ENCODE measurements at places on chromosomes 7 and 10.

DNA sequence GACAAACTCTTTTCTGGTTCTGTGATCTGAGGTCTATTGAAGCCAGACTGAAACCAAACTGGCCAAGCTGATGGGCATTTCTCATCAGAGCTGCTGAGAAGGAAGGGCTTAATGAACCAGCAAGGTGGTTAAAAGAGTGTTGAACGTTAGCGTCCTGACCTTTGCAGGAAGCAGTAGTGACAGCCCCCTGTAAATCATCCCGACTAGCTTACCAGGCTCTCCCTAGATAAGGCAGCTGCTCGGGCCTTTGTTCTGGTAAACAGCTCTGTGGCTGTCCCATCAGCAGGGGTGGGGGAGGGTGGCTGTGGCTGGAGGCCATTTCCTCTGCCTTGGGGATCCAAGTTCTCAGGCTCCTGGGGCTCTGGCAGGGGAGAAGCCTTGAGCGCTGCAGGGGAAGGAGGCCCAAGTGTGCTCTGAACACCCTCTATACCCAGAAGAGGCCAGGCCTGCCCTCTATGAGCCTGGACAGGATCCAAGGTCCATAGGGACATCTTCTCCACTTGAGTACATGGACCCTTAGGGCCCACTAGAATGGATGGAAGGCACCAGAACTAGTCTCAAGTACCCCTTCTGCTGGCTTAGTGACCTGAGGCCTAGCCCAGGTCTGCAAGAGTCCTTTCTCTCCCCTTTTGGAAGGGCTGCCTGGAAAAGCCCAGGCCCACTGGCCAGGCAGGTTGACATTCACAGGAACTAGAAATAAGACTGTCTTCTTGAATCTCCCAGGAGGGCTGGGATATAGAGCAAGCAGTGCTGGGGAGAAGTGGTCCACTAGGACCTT, 134.6 kb downstream of the ARHGAP22 start:
- DNase-seq, result no peak

GRCh38 chr10:79347894-79348639, 798 bp downstream of the PPIF start:
- no peak for DNase-seq

DNA sequence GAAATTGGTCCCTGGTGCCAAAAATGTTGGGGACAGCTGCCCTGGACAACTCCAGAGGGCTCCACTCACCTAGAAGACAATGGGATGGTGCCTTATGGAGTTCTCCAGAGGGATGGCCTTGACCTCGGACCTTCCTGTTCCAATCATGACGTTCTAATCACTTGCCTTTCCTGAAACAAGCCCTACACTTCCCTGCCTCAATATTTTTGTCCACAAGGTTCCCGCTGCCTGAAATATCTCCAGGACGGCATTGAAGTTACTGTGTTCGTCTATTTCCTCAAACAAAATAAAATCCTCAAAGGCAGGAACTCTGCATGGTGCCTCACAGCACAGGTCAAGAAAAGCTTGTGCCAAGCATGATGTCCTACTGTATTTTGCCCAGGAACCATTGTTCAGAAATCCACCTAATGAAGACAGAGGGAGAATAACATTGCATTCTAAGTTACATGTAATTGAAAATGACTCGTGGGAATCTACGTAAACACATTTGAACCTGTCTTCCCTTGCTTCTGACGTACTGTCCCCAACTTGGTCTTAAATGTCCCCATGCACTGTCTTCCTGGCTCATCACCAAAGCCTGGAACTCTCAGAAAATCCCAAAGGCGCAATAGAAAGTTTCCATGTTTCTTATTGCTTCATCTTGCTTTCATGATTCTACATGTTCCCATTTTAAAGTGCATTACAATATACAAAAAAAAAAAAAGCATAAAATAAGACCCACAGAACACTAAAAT, 342.3 kb upstream of the NRP1 start:
- DNase-seq, result no peak

- no peak for DNase-seq
Observed at GRCh38 chr10:96673318-96674099, 46.8 kb downstream of the PIK3AP1 start.

DNA sequence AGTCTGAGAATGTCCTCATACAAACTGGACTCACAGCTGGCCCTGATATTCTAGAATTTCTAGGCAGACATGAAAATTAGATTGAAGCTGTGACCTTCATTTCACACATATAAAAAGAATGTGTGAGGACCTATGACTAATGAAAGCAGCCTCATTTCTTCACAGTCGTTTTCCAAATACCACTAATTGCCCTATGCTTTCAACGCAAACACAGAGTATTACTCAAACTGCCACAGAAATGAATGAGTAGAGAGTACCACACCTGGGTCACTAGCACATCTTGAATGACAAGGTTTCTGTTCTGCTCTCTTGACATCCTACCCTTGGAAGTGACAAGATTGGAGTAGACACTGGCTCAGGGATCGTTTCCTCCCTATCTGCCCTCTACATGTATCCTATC, 142.4 kb downstream of the C1GALT1 start:
- DNase-seq, result no peak

- DNase-seq, result no peak
Observed at GRCh38 chr10:132498562-132499366, 38.8 kb upstream of the INPP5A start.

- DNase-seq, result no peak
Observed at GRCh38 chr7:78939669-78940068, 513.8 kb downstream of the MAGI2 start.

DNA sequence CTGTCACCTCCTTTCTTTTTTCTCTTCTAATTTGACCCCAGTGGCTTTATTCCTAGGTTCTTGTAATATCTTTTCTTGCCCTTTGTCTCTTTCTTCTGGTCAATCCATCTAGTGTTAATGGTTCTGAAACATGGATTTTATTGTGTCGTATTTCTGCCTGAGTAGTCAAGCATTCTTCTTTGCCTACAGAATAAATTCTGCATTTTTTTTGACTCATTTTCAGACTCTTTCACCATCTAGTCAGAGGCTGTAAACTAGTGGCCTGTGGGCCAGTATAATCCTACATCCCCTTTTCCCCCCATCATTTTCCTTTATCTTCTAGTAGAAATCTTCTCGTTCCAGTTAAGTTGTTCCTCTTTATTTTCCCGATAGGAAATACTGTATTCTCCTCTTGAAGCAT, 29.4 kb downstream of the LUC7L2 start:
- no peak for DNase-seq

DNA sequence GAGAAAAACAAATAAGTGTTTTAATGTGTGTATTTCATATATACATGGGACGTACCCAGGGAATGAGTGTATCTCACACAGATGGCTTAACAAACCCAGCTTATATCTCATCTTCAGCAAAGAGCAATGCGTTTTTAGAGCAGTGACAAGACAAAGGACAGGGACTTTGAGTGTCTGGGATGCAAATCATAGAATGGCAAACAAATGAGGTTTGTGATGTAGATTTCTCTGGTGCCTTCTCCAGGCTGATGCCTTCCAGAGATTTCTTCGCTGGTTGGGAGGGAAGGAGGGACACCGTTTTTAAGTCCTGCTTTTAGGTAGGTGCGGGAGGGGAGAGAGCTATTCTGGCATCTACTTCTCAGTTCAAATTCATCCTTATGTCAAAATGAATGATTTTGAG, 16.6 kb downstream of the LANCL2 start:
- DNase-seq, result no peak

DNA sequence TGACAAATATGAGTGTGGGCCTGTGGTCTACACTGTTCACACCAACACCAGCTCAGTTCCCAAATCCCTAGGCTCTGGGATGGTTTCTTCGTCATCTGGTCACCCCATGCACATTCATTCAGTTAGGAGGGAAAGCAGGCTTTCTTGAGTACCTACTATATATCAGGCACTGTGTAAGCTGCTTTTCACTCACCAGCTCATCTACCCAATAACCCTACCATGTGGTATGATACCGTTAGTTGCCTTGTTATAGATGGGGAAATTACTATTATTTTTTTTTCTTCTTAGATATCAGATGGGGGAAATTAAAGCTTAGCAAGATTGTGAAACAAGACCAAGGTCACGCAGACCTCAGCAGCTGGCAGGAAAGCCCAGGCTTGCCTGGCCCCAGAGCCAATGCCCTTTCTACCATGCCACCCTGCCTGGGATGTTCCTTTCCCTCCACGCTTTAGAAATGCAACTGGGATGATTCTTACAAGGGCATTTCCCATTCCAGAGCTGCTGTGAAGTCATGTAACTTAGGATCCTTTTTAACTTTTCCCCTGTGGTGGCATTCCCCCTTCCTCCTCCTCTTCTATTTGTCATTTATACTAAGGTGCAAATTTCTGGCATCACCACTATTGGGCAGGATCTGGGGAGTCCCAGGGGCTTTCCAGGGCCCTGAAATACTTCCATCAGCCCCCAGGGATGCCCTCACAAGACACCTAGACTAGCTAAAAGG, 93.1 kb upstream of the EFCAB10 start:
- no peak for DNase-seq

GRCh38 chr7:33725111-33726025, 180.0 kb upstream of the BMPER start:
- DNase-seq, result no peak

GRCh38 chr10:49761789-49762565, at the start of gene OGDHL:
TSS of gene OGDHL (minus strand) at chr10:49762323. CDS start at chr10:49758592, 3,731 bp downstream.
- no peak for DNase-seq

DNA sequence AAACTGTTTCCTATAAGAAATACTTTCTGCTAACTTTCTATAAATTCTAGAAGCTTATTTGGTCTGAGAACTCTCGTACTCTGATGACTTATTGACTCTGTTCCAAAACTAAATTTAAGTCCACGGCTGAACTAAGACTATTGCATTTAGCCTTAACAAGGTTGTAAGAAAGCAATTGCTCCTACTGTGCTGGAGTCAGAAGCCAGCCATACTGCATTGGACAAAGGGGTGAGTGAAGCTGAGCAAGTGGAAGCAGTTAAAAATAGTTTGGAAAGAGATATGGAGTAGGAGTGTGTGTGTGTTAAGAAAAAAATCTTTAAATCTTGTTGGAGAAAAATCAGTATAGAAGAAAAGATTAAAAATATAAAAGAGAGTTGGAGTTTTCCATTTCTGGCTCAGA, 1360.1 kb upstream of the CELF2 start:
- no peak for DNase-seq

GRCh38 chr10:10605551-10606081, 412.1 kb upstream of the CELF2 start:
- DNase-seq, result peak; percentile 67

DNA sequence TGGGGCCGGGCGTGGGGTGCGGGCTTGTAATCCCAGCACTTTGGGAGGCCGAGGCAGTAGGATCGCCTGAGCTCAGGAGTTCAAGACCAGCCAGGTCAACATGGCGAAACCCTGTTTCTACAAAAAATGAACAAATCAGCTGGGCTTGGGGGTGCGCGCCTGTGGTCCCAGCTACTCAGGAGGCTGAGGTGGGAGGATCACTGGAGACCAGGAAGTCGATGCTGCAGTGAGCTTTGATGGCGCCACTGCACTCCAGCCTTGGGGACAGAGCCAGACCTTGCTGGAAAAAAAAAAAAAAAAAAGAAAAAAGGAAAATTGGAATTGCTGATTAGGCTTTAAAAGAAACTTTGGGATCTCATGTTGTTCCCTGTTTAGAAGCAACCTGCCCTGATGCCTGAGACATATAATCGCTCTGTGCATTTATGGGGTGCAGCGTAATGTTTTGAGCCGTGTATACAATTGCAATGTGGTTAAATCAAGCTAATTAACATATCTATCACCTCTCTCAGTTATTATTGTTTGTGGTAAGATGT, 851 bp downstream of the AKR1E2 start:
- no peak for DNase-seq

DNA sequence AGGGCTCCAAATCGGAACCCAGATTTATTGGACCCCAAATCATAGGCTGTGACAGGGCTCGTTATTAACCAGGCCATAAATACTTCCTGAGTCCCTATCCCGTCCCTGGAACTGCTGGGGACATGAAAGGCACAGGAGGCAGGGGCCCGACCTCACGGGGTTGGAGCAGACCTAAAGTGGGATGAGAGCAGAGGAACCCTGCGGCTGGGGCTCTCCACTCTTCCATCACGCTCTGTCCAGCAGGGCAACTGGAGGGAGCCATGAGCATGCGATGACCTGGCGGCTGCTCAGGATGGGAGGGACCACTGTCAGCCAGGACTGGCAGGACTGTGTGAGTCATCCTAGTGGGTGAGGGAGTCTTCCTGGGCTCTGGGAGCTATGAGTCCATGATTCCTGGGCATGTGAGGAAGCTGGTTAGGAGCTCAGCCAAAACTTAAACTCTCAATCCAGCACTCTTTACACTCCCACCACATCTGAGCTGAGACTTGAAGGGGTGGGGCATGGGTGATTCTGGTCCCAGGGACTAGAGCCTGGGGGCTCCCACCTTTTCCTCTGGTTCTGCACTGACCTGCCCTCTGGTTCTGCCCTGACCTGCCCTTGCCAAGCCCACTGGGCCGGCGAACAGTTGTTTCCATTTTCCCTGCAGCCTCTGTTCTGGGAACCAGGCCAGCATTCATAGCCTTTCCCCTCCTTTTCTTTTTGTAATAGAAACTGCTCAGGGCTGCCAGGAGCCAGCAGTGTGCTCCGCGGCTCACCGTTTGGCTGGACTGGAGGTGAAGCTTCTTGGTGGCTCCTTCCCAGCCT, 47.1 kb downstream of the SYPL1 start:
- DNase-seq, result peak; percentile 70

DNA sequence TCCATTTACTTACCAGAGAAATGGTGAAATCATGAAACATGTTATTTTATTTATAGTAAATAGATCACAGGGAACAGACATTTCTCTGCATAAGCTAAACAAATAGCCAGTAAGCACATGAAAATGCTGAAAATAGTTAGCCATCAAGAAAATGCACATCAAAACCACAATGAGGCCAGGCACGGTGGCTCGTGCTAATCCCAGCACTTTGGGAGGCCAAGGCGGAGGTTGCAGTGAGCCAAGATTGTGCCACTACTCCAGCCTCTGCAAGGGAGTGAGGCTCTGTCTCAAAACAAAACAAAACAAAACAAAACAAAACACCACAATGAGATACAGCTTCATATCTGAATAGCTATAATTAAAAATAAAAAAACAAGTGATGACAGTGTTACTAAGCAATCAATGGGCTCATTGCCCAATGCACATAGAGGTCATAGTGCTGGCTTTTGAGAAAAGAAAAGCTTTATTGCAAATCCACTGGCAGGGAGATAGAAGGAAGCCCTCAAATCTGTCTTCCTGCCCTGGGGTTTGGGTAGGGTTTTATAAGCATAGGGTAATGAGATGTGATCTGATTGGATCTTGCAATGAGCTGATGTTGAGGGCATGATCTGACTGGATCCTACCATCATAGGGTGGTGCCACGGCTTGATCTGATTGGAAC, 16.2 kb downstream of the CSTF2T start:
- DNase-seq, result peak; percentile 27

- DNase-seq, result no peak
Observed at GRCh38 chr10:55146032-55146431, 345.0 kb upstream of the PCDH15 start.

DNA sequence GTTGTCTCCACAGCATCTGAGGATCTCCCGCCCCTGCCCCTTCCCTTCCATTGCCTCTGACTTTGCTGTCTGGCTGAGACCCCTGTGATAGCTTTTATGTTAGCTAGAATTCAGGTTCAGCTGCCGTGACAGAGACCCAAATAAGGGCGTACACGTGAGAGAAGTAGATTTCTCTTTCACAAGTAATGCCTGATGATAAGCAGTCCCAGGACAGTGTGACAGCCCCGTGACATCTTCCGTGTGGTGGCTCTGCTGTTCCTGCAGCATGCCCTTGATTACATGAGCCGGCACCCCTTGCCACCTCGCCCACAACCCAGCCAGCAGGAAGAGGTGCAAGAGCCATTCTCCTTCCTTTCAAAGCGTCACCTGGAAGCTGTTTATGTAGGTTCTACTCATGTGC, 130.9 kb upstream of the PODXL start:
- no peak for DNase-seq

GRCh38 chr10:78263521-78263988, 229.9 kb downstream of the RPS24 start:
- peak; percentile 63 for DNase-seq
